ENCODE measurements at places on chromosomes 3 and 15.

- no peak for DNase-seq
These were observed 183.1 kb downstream of the CHST2 start for GRCh38 chr3:143302638-143303171.

DNA sequence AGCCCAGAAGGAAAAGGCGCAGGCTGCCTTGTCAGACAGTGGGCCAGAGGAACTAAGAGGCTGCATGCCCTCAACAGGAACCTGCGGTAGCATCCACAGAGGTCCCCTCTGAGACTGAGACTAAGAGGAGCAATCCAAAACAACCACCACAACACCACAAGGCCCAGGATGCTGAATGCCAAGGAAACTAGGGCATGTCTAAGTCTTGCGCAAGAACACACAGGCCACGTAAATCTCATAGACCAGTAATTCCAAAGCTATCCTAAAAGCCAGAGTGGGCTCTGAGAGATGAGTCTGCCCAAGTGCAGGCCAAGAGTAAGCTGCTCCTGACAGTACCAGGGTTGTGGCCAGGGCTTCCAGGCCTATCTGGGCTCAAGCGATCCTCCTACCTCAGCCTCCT is 12.9 kb downstream of the MON1A start:
- DNase-seq, result no peak

DNA sequence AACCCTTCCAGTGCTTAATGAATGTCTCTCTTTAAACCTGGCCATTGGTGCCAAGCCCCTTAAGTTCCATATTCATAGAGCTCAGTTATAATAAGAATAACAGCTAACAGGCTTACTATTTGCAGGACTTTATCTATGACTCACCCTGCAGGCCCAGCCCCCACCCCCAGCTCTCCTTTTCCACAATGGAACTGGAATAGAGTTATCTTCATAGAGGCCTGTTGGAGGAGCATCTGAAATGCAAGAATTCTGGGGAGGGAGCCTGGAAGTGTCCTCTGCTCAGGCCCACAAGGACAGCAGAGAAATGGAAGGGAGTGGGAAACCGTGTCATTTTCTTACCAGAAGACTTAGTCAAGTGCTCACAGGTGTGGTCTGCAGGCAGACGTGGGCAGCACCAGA is 52.8 kb downstream of the SEMA5B start:
- no peak for DNase-seq

DNA sequence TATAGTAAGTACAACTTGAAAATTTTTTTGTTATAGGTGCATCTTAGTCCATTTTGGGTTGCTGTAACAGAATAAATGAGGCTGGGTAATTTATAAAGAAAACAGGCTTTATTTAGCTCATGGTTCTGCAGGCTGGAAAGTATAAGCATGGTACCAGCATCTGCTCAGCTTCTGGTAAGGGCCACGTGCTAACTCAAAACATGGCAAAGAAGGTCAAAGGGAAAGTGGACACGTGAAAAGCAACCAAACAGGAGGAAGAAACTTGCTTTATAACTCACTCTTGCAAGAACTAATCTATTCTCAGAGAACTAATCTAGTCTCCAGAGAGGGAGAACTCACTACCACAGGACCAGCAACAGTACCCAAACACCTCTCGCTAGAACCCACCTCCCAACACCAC is 9.1 kb downstream of the HDGFL3 start:
- DNase-seq, result no peak

GRCh38 chr15:60396560-60396957 is 1.2 kb downstream of the ANXA2 start:
- no peak for DNase-seq

DNA sequence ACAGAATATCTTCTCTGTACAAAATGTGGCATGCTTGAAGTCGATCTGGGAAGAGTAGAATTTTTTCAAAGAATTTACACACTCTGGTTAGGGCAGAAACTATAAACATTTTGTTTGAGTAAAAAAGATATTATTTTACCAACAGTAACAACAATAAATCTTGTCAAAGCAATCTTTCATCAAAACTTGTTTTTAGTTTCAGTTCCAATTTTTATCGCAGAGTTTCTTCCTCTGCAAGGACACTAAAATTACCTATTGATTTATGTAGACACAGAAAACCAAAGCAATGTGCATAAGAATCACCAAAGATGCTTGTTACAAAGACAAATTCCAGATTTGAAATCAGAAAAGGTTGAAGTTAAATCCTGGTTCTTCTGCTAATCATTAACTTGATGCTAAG is 61.9 kb downstream of the CGGBP1 start:
- DNase-seq, result no peak

- DNase-seq, result no peak
These were observed 138.8 kb upstream of the TLE3 start for GRCh38 chr15:70236341-70237086.

DNA sequence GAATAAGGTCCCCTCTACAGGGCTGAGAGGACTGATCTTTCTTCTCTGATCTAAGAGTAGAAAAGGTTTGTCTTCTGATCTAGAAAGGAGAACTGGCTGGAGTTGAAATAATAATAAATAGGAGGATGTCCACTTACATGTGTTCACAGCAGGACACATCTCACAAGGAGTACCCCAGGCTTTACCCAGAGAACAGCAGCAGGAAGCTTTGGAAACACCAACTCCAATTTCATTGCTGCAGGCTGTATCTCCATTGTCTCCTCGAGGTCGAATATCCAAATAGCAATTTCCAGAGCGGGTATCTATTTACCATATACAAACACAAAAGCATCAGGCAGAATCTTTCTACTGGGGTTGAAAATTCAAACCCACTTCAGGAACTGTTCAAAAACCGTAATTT is 136.6 kb downstream of the DUT start:
- no peak for DNase-seq

- no peak for DNase-seq
These were observed 263.2 kb downstream of the NLGN1 start for GRCh38 chr3:173660645-173661299.

Data from CD4-positive, alpha-beta T cell treated with Interleukin-10 for 1 hour (primary cell).